Muscle of back (tissue), 13 donors: ENCODE measurements at places on chromosomes 16 and 17. TPM values are rescaled to one million over a fixed set of nuclear protein-coding genes. Genes with fewer than 3 reads are reported as not detected.

Gene CACNG1
- polyA plus RNA-seq = 249 TPM

- DNase-seq = no peak
Observed at GRCh38 chr17:78868391-78868790, 27.8 kb upstream of the USP36 start.

- DNase-seq = no peak
Observed at GRCh38 chr17:43135454-43135819, 10.3 kb upstream of the BRCA1 start.

Gene EPN3
- 1.8 TPM for polyA plus RNA-seq

GRCh38 chr17:78981010-78981888 is 1.5 kb upstream of the LGALS3BP start:
- DNase-seq = no peak
